ENCODE measurements at places on chromosomes 2 and 18. TPM values are rescaled to one million over a fixed set of nuclear protein-coding genes. Genes with fewer than 3 reads are reported as not detected.

GRCh38 chr2:167140767-167141166 is 252.5 kb downstream of the XIRP2 start:
- no peak for DNase-seq

The PLEKHM3 gene
- total RNA-seq = 19.7 TPM

The DSG3 gene
- total RNA-seq = not detected

The LAMA1 gene
- under 0.01 TPM for total RNA-seq

GRCh38 chr2:65388051-65388531 is 44.3 kb downstream of the SPRED2 start:
- DNase-seq = no peak

The NCKAP5 gene
- total RNA-seq = not detected

The GCKR gene
- total RNA-seq = under 0.01 TPM
